ENCODE measurements at places on chromosomes 5 and 9. TPM values are rescaled to one million over a fixed set of nuclear protein-coding genes. Genes with fewer than 3 reads are reported as not detected.

DNA sequence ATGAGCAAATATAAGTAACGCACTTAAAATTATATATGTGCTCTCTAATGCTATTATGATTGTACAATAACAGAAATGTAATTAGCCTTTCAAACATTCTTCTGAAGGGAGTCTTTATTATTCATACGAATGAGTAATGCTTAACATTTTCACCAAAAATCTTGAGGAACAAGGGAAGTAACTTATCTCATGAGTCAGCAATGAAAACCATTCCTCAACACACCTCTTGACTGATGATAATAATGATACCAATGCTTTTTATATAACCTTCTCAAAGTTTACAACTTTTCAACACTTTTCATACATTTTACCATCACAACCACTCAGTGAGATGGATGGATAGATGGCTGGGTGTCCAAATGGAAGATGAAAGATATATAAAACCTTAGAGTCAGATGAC, 369.3 kb downstream of the BNC2 start:
- peak; percentile 30 for DNase-seq

DNA sequence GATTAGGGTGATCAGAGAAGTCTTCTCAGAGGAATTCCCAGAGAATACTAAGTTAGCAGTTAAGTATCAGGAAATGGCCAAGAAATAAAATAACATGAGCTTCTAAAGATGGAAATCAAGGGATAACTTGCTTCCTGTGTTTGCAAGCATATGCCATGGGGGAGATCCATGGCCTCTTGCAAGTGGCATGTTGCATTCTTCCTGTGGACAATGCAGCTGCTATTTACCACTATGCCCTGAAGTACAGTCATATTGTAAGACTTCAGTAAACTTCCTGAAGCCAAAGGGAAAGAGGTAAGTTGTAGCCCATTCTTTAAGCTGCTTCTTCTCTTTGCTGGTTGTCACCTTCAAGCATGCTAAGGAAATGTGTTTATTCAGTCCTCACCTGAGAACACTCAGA, 154.7 kb upstream of the RUSC2 start:
- DNase-seq, result no peak

Gene FKBP15
- polyA plus RNA-seq, result 29.2 TPM

DNA sequence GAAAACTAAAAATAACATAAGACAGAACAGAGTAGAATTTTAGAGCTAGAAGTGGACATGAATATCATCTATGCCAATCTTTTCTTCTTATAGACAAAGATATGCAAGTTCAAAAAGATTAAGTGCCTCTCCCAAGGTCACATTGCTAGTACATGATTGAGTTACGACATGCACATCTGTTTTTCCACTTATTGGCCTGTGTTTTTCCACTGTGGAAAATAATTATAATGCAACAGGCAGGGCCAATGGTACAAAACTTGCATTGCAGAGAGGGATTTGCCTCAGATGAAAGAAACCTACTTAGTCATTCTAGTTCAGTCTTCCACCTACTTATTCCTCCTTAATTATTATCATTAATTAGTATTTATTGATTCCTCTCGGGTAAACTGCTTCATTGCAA, 407.8 kb upstream of the SGCD start:
- DNase-seq, result no peak

DNA sequence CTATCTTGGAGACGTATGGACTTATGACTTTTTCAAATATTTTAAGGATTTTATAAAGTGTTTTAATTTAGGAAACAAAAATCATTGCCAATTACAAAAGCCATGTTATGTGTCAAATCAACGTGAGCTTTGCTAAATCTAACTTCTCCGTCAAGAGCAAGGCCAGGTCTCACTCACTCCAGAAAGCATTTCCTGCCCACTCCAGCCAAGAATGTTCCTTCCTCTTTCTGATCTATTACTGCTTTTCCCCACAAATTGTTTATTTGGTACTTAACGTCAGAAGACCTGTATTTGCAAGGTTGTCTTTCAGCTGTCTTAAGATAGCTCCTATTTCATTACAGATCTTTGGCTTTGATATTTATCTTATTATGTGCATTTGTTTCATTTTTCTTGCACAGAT, 193.5 kb upstream of the HAPLN1 start:
- no peak for DNase-seq

DNA sequence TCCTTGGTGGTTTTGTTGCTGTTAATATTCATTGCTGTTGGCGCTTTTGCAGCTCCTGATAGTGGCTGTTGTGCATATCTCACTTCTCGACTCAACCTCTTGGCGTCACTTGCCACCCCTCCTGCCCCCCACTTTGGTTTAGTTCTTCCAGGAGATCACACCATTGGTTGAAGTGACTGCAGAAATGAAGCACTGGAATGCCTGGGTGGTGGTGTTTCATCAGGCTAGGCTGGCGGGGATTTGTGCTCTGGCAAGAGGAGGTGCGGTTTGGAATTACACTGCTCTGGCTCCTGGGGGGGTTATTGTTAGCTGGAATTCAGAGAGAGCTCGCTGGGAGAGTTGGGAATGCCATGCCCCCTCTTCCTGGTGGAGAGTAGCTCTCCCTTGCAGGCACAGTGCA, 11.5 kb downstream of the PRRC2B start:
- DNase-seq, result no peak

DNA sequence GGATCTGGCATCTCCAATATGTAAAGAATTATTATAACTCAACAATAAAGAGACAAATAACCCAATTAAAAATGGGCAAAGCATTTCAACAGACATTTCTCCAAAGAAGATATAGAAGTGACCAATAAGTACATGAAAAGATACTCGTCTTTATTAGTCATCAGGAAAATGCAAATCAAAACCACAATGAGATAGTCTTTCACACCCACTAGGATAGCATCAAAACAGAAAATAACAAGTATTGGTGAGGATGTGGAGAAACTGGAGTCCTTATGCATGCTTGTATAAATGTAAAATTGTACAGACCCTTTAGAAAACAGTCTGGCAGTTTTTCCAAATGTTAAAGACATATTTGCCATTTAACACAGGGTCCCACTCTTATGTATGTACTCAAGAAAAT, 39.1 kb upstream of the ITGA1 start:
- no peak for DNase-seq

Data from BJ (cell line).